Stimulated activated CD4-positive, alpha-beta T cell treated with anti-CD3 and anti-CD28 coated beads, Interleukin-2, amount 100 ng/mL, for 48 hours (primary cell): ENCODE measurements at places on chromosomes 11 and 22.

- no peak for DNase-seq
These were observed 796 bp downstream of the MYOD1 start for GRCh38 chr11:17719938-17720795.

GRCh38 chr11:109795234-109795633, 298.0 kb upstream of the ZC3H12C start:
- no peak for DNase-seq

- DNase-seq, result no peak
These were observed 1.4 kb upstream of the ABCC8 start for GRCh38 chr11:17478070-17478469.

DNA sequence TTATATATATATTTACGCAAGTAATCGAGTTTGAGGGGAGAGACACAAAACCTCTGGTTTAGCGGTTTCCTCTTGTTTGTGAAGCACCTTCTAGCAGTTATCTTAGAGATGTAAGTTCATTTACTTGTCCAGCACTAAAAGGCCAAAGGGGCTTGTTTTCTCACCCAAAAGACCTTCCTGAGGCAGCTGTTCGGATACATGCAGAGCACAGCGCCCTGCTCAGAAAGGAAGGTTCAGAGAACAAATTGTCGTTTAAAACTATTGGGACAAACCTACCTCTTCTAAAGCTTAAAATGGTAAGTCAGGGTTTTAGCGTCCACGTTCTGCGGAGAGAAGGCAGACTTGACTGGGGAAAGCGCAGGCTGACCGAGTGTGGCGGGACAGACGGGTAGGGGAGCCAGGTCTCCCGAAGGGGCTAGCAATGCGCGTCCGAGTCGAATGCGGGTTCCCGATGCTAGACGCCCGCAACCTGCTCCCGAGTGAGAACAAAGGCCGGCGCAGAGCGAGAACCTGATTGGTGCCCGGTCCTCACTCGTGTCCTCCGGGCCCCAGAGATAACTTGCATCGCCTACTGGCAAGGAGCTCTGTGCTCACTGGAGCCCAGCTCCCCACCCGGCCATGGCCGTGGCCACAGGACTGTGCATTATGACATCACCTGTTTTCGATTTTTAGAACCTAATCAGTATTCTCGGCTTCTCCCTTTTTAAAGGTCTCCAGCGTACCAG, 1.0 kb upstream of the SESN3 start:
- DNase-seq, result peak; percentile 61

- DNase-seq, result no peak
These were observed 38.7 kb downstream of the BARX2 start for GRCh38 chr11:129414144-129414872.

GRCh38 chr22:49824936-49825335, 2.7 kb downstream of the BRD1 start:
- DNase-seq, result no peak

DNA sequence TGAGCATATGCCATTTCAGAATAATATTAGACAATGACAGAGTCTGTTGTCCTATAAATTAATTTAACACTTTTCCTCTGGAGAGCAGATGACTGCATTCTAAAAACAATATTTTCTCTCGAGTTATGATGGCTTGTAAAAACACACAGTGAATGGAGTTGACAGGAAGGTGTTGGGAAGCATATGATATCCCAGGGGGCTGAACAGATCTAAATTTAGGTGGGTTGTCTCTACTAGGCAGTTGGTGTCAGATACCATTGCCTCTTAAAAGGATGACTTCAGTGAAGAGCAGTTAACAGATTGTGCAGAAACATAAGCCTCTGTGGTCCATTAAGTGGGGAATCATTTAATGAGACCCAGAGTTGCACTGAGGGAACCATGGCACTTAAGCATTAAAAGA, 30.7 kb downstream of the SVIP start:
- DNase-seq, result no peak

- DNase-seq, result no peak
These were observed 60.2 kb downstream of the PDHX start for GRCh38 chr11:34976496-34977088.

GRCh38 chr11:6813656-6814055, 14.2 kb upstream of the OR6A2 start:
- no peak for DNase-seq

- DNase-seq, result no peak
These were observed 10.7 kb downstream of the TOP3B start for GRCh38 chr22:21971858-21972275.

GRCh38 chr22:20530368-20531153, 23.2 kb downstream of the MED15 start:
- DNase-seq, result no peak
